ENCODE measurements at places on chromosomes 7 and 10.
A peak's percentile ranks its signal among the peaks of the same experiment; 100 is the strongest.

GRCh38 chr7:110386006-110386405 lies 704.9 kb upstream of the LRRN3 start:
- no peak for DNase-seq

- DNase-seq, result no peak
Measured at GRCh38 chr7:43481902-43482678, 100.8 kb upstream of the STK17A start.

DNA sequence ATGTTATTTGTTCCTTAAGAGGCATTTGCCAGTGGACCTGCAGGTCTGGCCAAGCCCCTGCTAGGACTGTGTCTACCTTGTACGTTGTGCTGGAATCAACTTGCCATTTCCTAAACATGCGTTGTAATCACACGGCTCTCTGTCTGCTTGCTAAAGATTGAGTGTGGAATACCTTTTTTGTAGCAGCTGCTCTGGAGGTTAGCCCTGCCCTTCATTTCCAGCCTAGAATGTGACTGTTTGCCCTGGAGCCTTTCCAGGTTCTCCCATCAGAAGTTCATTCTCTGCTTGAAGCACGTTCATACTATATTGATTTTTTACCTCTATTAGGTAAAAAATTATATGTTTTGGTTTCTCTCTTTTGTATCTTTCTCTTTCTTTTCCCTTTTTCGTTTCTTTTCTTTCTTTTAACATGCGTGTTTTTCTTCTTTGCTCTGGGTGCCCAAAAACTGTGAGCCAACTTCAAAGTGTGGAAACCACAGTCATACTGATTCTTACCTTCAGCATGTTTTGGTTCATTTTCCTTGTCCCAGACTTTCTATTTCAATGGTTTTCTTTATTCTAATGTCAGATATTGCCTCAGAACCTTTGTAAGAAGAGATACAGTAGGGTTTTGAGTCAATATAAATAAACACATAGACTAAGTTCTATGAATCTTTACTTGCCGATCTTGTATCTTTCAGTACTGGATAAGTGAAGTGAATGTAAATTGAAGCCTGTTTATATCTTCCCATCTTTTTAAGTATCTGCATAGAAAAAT lies 111.9 kb upstream of the RPA3 start:
- DNase-seq, result no peak

DNA sequence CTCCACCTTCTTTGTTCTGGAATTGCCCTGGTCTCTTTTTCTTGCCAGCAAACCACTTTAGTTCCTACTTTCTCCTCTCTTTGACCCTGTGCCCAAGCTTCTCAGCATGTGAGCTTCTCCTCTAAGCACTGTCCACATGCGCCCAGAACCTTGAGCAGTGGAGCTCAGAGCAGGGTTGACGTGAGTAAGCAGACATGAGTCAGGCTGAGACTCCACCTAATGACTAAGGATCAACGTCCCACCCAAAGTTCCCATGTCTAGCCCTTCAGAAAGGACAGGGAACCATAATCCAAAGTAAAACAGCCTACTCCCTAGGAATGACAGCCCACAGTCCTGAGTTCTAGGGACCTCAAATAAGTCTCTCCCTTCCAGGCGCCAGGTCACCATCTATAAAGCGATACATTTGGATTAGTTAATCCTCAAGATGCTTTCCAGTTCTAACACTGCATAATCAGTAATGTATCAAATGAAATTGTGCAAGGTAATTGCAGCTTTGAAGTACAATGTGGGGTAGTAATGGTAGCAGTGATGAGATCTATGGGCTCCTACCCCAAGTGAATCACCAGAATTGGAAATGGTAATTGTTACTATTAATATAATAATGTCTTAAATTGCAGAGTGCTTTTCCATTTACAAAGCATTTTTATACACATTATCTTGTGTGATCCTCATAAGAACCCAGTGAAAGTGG lies 44.5 kb downstream of the KCNMA1 start:
- DNase-seq, result no peak

- DNase-seq, result no peak
Measured at GRCh38 chr7:71491336-71491735, 359.4 kb downstream of the GALNT17 start.

DNA sequence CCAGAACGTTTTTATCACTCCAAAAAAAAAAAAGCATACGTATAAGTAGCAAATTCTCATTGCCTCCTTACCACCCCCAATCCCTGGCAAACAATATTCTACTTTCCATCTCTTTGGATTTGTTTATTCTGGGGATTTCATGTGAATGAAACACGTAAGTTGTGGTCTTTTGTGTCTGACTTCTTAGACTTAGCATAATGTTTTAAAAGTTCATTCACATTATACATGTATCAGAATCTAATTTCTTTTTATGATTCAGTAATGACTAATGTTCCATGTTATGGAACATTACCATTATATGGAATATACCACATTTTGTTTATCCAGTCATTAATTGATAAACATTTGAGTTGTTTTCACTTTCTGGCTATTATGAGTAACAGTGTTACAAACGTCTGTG lies 12.5 kb upstream of the KLHL7 start:
- DNase-seq, result no peak

DNA sequence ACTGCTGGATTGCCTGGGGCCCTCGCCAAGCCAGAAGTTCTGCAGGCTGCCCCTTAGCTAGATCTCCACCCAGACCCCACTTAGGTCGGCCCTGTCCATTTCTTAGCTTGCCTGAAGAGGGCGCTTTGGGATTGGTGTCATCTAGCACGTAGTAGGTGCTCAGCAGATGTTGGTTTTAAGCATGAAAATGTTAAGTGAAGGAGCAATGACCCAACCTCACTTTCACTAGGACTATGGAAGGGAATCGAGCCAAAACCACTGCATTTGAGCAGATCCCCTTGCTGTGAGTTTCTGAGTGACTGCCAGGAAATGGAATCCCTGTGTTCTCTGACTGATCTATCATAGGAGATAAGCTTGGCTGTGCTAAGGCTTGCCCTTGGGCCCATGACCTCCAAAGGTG lies 131.7 kb upstream of the EEPD1 start:
- DNase-seq, result no peak

GRCh38 chr7:50486512-50486911 lies 36.4 kb upstream of the FIGNL1 start:
- DNase-seq, result no peak

DNA sequence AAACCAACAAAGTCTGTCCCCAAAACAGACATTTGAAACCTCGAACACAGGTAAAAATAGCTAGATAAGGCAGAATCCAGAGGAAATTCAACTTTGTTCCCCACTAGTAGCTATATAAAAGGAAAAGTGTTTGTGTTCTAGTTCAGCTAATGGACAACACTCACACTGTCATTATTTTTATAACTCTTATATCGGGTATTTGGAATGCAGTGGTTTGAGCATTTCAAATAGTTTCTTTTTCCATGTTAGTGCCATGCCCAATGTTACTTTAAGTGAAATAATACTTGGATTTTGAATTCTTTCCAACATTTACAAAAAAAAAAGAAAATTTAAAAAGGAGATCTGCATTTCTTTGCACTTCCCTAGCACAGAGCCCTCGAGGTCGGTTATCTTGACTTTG lies 213.6 kb downstream of the DOCK4 start:
- DNase-seq, result no peak

GRCh38 chr10:102627736-102628293 lies 16.5 kb upstream of the TRIM8 start:
- no peak for DNase-seq

GRCh38 chr10:109941236-109941862 lies 18.0 kb upstream of the XPNPEP1 start:
- DNase-seq, result no peak

- no peak for DNase-seq
Measured at GRCh38 chr7:11437994-11438393, 394.0 kb downstream of the THSD7A start.

GRCh38 chr7:27202018-27202861 lies 2.3 kb upstream of the HOXA13 start:
- no peak for DNase-seq

DNA sequence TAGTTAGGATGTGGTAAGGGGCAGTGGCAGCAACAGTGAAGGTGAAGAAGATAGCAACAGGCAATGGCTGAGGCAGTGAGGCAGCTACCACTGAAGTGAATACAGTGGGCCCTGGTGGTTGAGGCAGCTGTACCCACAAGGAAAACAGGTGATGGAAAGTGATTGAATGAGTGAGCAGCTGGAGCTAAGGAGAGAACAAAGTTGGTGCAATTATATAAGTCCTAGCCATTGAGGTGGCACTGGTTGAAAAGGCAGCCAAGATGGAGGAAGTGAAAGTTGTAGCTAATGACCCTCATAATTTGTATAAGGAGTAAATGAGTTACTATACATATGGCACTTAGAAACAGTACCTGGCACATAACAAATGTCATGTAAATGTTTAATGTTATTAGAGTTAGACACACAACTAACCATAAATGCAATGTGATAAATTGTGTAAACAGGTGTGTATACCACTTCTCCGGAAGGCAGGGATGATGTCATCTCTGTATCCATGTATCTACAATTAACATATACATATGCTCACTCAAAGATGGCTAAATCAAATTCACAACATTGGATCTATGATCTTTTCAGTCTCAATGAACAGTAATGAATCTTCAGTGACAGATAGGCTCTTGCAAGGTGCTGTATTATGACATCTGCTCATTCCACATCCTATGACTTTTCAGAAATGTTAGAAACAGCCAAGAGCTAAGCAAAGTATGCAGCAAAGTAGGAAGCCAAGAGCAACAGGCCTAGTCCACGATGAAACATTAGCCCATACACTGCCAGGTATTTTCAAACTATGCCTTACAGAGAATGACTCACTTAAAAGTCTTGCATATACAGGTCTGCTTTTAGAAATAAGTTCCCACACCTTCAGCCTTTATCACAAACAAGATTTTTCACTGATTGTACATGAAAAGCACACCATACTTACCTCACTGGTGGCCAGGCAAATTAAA lies 10.7 kb downstream of the XPNPEP1 start:
- DNase-seq, result peak; percentile 45

GRCh38 chr10:116201011-116201410 lies 72.0 kb downstream of the GFRA1 start:
- DNase-seq, result no peak

DNA sequence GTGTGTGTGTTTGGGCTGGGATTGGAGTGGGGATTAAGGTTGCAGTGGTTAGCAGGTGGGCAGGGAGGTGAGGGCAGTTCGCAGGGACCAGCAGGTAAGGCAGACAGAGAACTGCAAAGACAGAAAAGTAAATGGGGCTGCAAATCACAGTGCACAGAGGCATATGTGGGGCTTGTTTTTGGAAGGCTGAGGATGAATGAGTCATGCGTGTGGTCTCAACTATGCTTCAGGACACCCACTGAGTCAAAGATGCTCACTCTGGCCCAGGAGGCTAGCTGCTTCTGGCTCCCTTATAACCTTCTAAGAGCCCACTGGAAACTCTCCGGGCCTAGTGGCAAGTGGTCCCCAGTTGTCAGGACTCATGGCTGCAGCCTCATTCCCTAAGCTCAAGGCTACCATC lies 118.2 kb downstream of the ZNF248 start:
- no peak for DNase-seq

DNA sequence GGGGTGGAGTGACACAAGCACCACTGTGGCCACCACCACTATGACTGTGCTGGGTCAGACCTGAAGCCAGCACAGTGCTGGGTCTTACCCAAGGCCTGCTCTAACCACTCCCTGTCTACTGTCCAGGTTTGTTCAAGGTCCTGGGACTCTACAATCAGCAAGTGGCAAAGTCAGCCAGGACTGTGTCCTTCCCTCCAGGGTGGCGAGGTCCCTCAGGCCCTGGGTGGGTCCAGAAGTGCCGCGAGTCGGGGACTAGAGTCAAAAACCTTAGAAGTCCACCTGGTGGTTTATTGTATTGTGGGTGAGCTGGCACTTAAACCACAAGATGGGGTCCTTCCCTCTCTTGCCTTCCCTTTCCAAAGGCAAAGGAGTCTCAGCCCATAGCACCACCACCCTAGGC lies 30.8 kb upstream of the AGR3 start:
- DNase-seq, result no peak

GRCh38 chr10:63114031-63114814 lies 18.9 kb upstream of the NRBF2 start:
- no peak for DNase-seq

GRCh38 chr10:48762064-48763042 lies 77.7 kb downstream of the WDFY4 start:
- DNase-seq, result no peak

GRCh38 chr7:91347290-91347689 lies 83.1 kb downstream of the FZD1 start:
- no peak for DNase-seq

GRCh38 chr7:35465791-35466336 lies 212.0 kb upstream of the TBX20 start:
- no peak for DNase-seq

DNA sequence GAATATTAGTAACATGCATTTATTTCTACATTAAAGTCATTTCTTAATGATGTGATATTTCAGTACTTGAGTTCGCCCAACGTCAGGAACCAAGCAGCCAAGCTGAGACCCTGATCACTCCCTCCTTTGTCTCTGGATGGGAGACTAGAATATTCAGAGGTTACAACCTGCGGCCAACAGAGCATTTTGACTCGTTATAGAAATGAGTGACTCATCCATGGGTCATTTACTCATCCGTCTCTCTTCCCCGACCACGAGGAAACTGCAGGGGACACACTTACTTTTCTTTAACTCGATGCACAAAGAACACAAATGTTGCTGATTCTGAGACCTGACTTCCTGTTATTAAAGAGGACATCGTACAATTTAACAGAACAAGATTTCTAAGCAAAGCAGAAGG lies 343.3 kb downstream of the FRMD4A start:
- DNase-seq, result no peak

DNA sequence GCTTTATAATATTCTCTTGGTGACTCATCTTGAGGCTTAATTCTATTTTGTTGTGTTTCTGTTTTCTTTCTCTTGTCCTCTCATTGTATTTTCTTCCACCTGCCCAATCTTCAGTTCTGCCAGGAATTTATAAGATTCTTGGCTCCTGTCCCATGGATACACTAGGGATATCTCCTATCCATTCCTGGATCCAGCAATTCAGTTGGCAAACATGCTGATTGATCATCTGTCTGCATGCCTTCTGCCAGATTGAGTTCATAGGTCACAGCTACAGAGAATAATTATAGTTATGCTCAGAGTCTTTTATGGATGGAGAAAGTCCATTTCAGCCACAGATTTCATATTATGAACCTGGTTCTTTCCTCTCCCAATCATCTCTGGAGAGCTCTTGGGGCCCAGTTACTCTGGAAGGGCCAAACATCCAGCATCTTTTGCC lies 140.4 kb upstream of the MAGI2 start:
- no peak for DNase-seq

GRCh38 chr10:128811511-128811910 lies 655.5 kb upstream of the MGMT start:
- no peak for DNase-seq

- no peak for DNase-seq
Measured at GRCh38 chr7:74405191-74405898, 48.4 kb upstream of the GTF2IRD1 start.

All from naive B cell (primary cell).